ENCODE measurements at places on chromosomes 16 and 17.
A peak's percentile ranks its signal among the peaks of the same experiment; 100 is the strongest.

GRCh38 chr16:13793841-13794409, 126.0 kb upstream of the ERCC4 start:
- DNase-seq = no peak

GRCh38 chr17:76417499-76418143, 33.2 kb downstream of the SPHK1 start:
- no peak for DNase-seq

DNA sequence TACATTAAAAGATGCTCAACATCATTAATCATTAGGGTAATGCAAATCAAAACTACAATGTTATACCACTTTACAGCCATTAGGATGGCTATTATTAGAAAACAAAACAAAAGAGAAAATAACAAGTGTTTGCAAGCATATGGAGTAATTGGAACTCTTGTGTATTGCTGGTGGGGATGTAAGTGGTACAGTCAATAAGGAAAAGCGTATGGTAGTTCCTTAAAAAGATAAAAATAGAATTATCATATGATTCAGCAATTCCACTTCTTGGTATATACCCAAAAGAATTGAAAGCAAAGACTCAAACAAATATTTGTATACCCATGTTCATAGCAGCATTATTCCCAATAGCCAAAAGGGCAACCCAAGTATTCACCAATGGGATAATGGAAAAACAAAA, 1.4 kb upstream of the CAPNS2 start:
- DNase-seq = no peak

DNA sequence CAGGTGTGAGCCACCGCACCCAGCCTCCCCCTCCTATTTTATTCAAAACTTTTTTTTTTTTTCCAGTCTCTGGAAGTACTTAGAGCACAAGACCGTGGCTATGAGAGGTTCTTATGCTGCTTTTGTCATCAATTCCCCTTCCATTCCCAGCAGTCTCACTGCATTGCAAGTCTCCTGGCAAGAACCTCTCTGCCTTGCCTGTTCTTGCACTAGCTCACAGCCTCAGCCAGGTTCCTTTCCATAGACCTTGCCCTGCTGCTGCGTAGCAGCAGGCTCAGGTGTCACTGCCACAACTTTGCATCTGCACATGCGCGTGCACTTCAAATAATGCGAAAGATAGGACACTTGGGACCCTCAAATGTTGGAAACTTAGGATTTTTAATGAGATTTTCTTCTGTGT, 15.6 kb downstream of the ATP6V0A1 start:
- no peak for DNase-seq

GRCh38 chr16:22693638-22694340, 120.2 kb upstream of the HS3ST2 start:
- no peak for DNase-seq

DNA sequence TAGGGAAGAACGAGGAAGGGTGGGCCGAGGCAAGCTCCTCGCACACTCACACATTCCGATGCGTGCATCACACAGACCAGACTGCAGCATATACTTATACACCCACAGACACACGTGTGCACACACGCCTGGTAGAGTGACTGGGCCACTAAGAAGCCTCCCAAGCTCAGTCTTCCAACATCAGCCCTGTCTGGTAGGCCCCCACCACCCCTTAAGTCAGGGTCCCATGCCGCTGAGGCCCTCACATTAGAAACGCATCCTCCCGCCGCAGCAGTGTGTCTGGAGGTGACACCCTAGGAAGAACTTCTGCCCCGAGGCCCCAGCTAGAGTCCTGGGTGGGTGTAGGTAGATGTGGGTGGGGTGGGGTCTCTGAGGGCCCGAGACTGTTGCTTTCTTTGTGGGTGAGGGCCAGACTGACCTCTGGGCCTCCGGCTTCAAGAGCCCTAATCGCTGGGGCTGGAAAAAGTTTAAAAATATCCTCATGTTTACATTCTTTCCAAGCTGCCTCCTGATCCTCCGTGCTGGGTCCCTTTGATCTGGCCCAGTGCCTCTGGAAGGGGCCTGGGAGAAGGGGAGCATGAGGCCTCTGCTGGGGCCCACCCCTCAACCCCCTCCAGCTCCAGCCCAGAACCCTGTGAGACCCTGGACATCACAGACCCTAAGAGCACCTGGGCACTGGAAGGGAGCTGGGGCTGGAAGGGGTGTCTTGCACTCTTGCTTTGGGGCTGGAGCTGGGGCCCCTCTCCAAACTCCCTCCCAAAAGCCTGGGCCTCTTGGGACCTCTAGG, 13.6 kb downstream of the CDH16 start:
- DNase-seq = no peak

DNA sequence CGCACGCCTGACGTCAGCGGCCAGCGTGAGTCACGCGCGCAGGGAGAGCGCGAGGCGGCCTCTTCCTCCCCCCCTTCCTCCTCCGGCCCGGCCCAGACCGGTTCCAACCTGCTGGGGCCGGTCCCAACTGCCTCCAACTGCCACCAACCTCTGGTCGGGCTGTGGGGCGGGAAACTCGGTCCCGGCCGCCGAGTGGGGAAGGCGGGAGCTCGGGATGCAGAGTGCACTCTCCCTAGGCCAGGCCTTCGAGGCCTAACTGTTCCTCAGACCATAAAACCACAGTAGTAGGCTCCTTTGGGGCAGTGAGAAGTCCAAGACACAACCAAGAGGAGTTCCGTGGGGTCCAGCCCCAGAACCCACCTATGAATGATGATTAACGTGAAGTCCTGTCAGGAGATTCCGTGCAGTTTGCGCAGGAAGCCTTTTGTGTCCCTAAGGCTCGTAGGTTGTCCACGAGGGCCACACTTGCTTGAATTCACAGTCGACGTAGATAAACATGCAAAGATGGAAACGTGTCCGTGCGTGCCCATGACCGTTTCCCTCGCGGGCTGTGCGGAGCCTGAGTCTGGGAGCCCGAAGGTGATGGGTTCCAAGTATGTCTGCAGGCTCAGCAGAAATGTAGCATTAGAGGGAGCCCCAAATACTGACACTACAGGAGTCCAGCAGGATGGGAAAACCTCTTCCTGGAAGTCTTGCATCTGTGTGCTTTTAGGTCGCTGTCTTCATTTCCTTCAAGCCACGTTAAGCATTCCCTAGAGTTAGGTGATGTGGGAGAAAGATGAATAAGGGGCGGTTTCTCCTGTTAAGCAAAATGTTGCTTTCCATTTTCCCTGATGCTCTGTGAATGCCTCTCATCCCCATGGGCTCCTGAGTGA, 647 bp downstream of the UNK start:
- DNase-seq = peak; percentile 90

DNA sequence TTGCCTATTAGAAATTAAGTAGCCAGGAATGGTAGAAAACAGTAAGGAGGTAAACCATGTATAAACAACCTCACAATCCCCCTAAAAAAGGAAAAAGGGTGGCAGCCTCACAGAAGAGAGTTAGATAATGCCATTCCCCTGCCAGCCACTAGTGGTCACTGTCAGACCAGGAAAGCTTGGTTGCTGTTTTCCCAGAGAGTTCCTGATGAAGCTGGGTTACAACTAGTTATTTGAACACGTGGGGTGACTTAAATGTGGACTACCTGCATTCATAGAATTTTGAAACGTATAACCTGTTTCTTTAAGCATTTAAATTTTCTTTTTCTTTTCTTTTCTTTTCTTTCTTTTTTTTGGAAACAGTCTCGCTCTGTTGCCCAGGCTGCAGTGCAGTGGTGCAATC, 5.8 kb downstream of the GPRC5C start:
- DNase-seq = no peak

DNA sequence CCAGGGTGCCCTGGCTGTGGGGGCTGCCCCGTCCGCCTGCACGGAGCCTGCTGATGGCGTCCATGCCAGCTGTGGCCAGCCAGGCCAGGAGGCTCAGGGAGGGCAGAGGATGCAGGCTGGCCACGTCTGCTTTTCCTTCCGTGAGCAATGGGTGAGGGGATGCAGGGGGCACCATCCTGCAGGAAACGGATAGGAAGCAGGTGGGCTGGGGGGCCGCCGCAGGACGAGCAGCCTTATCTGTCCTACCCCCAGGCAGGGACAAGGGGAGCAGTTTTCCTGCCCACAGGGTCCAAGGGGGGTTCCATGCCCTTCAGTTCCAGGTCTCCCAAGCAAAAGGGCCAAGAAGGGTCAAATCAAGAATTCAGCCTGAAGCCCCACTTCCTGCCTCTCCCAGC, 6.8 kb downstream of the DUS1L start:
- DNase-seq = no peak

- DNase-seq = no peak
Observed at GRCh38 chr17:44934745-44935105, 12.8 kb downstream of the KIF18B start.

All from GF-D8 (cell line).